Activated CD8-positive, alpha-beta memory T cell treated with anti-CD3 and anti-CD28 coated beads, Interleukin-2, amount 50 U/mL, for 4 hours (primary cell): ENCODE measurements at places on chromosomes 2 and 18.

DNA sequence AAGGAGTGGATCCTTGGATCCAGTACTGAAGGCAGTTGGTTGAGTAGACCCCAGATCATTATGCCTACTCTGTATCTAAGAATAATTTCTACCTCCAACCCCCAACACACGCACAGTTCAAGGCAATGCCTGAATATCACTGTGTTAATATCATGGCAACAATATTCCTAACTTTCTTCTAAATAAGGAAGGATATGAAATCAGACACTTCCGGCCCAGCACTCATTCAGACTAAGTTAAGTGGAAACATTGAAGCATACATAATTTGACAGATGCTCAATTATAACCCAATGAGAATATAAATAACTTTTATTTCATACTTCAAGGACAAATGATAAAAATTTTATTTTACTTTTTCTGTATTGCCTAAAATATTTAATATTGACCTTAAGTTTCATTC, 153.6 kb upstream of the COL3A1 start:
- no peak for DNase-seq

- no peak for DNase-seq
Measured at GRCh38 chr2:215941726-215942125, 71.6 kb downstream of the MREG start.

GRCh38 chr2:229748950-229749349, 34.6 kb upstream of the DNER start:
- DNase-seq: no peak

DNA sequence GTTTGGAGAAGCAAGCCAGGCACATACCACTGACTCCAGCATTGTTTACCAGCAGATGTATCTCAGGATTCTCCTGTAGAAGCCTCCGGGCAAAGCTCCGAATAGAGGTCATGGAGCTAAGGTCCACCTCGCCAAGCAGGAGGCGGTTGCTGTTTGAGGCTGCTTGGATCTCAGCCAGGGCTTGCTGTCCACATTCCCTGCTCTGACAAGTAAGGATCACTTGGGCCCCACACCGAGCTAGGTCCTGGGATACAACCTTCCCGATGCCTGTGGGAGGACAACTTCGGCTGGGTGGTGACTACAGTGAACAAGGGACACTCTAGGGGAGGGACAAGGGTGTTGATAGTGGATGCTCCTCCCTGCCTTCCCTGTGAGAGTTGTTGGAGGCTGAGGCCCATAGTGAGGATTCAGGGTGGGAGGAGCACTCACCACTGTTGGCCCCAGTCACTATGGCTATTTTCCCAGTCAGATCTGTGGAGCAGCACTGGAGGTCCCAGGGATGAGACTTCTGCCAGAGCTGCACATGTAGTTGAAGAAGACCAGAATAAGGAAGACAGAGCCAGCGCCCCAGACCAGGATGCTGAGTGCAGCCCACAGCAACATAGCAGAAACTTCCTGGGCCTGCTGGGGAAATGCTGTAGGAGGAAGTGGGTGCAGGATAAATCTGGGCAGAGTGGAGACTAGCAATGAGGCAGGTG, 8.3 kb downstream of the C2orf81 start:
- no peak for DNase-seq

- no peak for DNase-seq
Measured at GRCh38 chr2:14759082-14759481, 126.6 kb downstream of the LRATD1 start.

DNA sequence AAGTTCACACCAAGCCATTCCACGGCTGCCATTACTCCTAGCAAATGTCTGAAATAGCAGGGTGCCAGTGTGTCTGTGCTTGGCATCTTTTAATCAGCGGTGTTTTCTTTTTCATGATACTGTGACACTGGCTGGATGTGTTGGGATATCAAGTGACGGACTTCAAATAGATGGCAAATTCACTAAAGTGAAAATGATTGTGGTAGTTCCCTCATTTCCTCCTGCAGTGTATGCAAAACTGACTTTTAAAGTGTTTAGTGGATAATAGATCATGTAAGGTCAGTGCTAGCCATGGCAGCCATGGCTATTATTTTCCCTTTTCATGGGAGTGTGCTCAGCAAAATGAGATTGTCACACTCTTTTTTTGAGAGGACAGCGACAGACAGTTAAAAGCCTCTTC, 261.5 kb upstream of the SIX3 start:
- no peak for DNase-seq

DNA sequence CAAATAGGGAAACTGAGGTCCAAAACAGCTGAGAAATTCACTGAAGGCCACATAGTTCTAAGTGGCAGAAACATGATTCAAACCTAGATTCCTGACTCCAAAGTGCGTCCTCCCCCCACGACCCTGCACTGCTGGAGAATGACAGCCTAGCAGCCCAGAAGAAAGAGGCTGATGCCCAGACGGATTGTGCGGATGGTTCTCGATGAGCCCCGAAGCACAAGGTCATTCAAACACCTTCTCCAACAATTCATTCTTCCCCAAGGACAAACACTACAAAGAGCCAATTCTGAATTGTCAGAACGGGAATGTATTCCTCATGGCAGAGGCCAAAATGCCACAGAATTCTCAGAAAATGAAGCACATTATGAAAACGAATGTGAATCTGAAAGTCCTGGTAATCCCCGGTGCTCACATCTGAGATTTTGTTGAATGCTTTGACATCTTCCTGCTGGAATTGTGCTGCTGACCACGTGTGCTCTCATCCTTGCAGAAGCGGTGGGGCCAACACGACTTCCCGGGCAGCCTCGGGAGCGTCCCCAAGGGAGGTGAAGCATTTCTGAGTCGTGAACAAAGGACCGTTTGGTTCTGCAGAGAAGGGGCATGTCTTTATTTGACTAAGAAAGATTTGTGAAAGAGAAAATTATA, 337.0 kb downstream of the EIPR1 start:
- no peak for DNase-seq

DNA sequence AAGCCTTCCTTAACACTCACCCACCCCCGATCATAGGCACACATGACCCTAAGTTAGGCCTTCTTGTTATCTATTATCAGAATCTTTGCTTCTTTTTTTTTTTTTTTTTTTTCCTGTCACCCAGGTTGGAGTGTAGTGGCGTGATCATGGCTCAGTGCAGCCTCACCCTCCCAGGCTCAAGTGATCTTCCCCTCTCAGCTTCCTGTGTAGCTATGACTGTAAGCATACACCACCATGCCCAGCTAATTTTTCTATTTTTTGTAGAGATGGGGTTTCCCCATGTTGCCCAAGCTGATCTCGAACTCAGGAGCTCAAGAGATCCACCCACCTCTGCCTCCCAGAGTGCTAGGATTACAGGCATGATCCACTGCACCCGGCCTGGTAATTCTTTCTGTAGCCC, 328.7 kb downstream of the NR4A2 start:
- DNase-seq: no peak

DNA sequence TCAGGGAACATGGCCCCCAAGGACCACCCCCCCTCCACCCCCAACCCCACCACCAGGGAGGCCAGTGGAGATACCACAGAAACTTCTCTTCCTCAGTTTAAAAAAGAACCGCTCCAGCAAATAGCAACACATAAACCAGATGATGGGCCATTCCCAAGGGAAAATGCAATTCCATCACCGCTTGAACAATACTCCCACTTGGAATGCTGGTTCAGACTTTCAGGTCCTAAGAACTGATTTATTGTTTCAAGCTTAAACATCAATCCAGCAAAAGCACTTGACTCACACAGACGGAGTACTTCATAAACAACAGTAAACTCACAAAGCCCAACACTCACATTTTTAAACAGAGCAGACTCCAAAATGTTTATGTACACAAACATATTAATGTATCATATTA, 6.9 kb downstream of the HDAC4 start:
- no peak for DNase-seq

DNA sequence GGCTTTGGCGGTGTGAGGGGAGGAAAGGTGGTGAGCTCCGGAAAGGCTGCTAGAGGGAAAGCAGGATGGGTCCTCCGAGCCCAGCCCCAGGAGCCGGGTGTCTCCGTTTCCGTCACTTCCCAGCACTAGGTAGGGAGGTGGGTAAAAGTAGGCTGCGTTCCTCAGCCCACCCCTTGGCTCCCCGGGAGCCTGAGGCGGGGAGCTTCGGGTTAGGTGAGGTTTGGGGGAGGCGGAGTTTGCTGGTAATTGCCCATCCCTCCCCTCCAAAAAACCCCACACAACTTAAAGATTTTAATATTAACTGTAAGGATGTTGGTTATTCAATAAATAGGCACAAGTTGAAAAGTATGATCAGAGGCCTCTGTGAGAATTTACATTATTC, 552 bp upstream of the ATF2 start:
- DNase-seq: no peak

DNA sequence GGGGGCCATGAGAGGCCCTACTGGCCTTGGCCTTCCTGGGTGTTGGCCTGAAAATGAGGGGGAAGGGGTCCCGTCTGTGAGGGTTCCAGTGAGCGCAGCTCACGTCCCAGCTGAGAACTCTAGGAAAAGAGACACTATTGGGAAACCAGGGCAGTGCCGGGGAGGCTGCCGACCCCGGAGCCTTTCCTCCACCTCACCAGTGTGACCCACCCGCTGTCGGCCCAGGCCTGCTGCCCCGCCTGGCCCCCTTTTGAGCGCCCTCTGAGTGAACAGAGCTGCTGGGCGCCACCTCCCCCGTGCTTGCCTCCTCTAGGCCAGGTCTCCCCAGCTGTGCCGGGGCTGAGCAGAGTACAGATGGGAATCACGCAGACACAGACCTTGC, 17.5 kb upstream of the ARHGEF4 start:
- DNase-seq: no peak

DNA sequence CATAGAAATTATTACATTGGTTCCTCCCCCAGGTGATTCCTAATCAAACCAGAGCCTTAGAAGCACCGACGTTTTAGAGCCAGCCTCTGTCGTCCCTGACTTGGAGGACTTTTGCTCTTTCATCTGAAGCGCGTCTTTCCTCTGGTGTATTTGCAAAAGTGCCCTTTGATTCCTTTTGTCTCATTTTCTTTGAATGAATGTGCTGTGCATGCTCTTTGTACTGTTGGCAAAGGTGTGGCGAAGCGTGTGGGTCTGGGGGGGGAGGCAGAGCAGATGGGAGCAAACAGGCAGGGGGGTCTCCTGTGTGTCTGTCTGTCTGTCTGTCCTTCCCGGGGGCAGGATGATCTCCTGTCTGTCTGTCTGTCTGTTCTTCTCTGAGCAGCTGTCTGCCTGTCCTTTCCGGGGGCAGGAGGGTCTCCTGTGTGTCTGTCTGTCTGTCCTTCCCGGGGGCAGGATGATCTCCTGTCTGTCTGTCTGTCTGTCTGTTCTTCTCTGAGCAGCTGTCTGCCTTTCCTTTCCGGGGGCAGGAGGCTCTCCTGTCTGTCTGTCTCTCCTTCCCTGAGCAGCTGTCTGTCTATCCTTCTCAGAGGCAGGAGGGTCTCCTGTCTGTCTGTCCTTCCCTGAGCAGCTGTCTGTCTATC, 205.5 kb upstream of the MYT1L start:
- no peak for DNase-seq

DNA sequence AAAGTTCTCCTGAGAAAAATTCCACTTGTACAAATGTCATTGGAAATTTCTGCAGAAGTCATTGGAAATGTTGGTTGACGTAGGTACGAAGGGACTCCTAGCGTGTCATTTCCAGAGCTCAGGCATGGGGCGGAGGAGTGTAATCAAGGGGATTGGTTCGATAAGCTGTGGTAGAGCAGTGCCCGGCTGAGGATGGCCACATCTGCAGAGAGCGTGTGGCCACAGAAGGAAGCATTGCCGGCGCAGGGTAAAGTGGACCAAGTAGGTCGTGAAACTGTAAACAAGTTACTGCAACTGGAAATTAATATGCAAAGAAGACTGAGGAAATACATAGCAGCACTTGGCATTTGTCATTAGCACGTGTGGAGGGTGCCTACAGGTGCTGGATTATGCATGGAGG, 101.8 kb downstream of the DGKD start:
- no peak for DNase-seq

DNA sequence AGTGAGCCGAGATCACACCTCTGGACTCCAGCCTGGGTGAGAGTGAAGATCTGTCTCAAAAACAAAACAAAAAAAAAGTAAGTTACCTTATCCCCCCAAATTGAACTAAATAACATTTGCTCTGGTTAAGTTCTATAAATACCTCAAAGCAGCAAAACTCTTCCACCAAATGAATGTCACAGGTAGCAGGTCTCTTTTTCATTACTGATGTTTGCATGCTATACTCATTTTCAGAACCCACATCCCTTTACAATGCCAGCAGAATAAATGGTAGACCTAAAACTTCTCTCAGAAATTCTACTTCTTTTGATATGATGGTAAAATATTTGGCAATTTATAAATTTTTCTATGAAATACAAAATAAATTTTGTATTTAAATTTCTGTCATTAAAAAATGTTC, 22.3 kb downstream of the INO80D start:
- no peak for DNase-seq

- no peak for DNase-seq
Measured at GRCh38 chr18:60892441-60892840, 440.8 kb upstream of the CDH20 start.

DNA sequence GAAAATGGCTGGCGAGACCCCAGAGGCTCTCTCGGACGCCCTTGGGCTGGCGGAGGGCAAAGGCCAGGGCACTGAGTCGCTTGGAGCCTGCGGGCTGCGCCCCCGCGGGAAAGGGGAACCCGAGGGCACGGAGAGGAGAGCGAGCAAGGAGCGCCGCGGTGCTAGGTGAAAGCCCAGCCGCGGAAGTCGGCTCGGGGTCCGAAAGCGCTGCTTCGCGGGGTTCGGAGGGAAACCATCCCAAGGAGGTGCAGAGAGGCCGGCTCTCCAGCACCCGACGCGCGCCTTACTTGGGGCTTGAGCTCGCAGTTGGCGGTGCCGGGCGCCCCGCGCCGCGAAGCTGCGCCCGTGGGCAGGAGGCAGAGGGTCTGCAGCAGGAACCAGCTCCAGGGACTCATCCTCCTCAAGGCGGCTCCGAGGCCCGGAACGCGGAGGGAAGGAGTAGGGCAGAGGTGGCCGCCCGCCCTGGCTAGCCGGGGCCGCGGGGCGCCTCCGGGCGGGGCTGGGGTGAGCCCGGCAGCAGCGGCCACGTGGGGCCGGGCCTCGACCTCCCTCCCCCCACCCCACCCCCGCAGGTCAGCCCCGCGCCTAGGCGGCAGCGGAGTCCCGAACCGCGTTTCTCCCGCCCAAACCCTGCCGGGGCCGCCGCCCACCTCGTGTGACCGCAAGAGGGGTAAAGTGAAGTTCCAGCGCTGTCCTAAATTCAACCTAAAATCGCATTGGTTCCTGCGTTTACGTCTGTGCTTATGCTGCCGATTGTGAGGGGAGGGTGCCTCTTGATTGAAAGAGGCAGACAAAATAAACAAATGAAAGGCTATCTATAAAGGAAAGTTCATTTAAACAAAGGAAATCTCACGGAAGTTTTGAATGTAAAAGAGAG, at the start of gene TRABD2A:
TRABD2A (minus strand) TSS at position 440 of the 877 bp plus-strand sequence; CDS start at position 395, 45 bp downstream.
- DNase-seq: peak; percentile 62

DNA sequence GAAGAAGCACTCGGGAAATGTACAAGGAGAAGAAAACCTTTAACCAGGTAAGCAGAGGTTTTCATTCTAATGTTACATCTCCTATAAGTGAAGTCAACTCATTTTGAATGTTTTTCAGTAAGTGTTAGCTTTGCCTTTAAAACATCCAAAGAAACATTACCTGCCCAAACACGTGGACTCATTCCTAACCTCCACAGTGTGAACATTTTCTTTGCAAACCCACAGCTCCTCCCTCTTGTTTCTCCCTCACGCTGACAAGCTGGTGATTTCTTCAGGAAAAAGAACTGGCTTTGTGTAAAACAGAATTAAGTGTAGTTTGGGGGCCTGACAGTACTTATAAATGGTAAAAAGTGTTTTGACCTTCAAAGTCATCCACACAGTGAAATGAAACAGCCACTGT, 72.5 kb downstream of the MTCL1 start:
- no peak for DNase-seq
